NCI-H2171 (cell line): ENCODE measurements at places on chromosomes 12 and 14.

DNA sequence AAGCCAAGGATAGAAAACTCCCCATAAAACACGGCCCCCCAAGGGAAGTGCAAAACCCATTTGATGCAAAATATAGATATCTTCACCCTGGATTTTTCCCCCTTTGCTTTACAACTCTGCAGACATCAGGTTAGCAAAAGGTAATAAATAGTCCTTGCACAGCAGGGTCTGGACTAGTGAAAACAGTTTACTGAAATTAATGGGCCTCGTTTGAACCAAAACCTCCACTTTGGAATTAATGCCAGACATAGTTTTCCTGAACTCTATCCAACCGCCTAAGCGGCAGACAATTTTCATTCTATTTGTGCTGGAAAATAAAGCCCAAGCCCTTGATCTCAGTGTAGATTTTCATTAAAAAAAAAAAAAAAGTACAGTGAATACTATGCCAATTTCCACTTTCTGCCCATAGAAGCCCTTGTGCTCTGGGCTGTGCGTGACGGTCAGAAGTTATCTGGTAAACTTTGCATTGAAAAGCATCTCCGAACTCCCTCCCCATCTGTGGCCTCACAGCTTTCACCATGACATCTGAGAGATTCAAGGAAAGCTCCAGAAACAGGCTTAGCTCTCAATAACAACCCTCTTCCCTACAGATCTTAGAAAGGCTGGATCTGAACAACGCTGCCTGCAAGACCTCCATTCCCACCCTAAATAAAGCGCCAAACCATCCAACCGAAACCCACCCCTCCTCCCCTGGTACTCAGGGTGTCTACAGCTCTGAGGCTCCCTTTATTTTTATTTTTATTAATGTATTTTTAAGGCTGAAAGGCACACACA is 11.0 kb upstream of the IRF2BPL start:
- no peak for DNase-seq

DNA sequence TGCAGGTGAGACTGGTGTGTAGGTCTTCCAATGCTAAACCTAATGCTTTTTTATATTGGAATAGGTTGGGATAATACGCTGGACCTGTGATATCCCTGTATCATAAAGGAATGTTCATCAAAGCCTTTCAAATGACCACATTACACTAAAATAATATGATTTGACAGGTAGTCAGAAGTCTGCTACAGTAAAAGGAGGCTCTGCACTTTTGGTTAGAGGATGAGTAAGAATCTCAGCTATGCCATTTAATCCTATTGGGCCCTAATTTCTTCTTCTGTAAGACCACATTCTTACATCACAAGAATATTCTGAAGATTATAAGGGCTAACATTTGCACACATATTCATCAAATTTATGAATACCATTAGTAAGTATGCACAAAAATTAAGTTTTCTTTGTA is 250.5 kb upstream of the FLRT2 start:
- no peak for DNase-seq

GRCh38 chr12:12954878-12955625 is 3.1 kb upstream of the GPRC5D start:
- DNase-seq: no peak

DNA sequence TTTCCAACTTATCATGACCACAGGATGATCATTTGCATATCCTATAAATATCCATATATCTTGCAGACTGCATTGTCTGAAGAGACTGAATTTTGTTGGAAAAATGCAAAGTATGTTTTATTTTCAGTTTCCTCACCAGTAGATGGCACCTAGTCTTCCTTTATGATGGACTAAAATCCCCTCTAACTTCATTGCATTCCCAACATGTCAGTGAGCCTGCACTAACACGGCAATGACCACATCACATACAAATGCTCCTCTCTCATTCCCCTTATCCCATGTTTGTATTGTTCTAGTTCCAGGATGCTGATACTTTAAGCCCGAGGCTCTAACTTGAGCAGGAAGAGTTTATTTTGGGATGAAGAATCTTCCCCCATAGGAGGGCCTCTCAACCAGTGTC is 24.7 kb upstream of the MYBPC1 start:
- no peak for DNase-seq

- DNase-seq: no peak
Observed at GRCh38 chr14:24351517-24351916, 11.7 kb upstream of the RIPK3 start.

- no peak for DNase-seq
Observed at GRCh38 chr12:30440826-30441602, 254.7 kb downstream of the IPO8 start.

DNA sequence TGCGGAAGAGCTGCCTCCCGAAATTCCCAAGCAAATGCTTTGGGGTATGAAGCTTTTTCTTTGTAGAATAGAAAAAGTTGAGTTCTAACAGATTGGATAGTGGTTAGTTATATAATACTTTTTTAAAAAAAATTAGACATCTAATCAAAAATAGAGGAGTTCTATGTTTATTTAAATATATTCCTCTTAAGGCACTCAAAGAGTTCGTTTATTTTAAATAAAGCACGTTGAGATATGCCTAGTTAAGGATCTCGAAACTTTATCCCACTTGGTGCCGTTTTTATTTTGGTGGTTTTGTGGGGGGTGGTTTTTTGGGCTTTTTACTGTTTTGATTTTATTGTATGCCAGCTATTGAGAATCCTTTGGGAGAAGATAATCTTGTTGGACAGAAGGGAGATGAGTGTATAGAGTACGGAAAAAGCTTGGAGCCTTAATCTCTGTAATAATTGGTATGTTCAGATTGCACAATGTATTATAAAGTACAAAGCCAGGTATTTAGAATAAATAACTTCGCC is 10.7 kb upstream of the SNAPC1 start:
- DNase-seq: no peak

GRCh38 chr14:59020382-59020781 is 168.1 kb upstream of the DAAM1 start:
- peak; percentile 11 for DNase-seq

DNA sequence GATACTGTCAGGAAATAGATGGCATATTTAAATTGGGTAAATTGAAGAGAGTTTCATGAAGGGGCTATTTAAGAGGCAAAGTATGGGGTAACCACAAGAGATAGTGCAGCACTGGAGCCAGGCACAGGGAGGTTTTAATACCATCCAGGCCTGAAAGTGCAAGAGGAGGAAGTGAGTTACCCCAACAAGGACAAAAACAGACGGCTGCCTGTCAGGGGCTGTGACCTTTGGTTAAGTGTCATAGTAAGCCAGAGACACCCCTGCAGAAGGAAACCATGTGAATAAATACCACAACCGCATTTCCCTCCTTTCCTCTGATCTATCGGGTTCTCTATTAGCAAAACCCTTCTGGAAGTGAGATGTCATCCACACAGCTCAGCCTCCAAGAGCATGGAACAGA is 122.0 kb upstream of the DHRS4 start:
- DNase-seq: no peak

DNA sequence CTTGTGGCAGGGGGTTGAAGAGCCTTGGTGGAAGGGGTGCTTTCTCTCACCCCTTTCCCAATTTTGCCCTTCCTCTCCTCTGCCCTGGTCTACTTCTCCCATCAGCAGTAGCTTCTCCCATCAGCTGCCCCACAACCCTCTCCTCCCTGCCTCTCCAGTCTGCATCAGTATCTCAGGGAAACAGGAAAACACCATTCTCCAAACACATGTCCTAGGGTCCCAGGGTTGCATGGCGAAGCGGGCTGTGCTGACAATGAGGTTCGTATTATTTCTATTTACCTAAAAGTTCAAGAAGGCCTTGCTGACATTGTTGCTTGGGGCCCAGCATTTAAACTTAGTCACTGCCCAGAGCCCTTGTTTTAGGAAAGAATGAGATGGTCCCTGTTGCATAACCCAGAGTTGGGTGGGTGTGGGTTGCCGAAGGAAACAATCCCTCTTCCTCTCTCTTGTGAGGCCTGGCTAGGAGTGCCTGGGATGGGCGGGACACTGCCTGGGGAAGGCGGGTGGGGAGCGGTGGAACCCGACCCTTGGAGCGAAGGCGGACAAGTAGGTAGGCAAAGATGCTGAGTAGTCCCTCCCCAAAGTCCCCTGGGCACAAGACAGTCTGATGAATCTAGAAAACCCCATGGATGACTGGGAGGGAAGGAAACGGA is 1.3 kb upstream of the IGFBP6 start:
- DNase-seq: no peak

- no peak for DNase-seq
Observed at GRCh38 chr12:98421316-98421715, 94.1 kb upstream of the TMPO start.

DNA sequence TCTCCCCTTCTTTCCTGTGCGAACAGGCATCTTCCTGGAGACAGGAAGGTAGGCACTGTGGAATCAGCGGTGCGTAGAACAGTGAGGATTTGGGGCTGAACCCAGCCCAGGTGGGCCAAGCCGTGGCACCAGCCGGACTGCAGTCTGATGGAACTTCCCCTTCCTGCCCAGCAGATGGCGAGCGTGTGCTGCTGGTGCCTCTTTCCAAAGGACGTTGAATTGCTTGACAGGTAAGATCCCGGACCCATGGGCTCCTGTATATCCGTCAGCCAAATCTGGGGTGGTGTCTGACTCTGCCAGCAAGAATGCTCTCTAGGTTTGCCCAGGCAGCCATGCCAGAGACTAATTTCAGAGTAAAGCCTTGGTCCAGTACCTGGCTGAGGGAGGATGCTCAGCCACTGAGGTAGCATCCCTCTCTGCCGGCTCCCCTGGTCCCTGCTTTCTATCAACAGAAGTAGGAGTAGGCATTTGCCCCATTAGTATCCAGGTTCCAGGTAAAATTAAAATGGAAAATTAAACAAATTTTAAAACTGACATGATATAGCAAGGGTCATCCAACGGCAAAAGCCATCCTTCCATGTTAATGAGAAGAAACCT is 21.1 kb upstream of the KCNA5 start:
- DNase-seq: no peak
